Stimulated activated CD4-positive, alpha-beta T cell treated with anti-CD3 and anti-CD28 coated beads, Interleukin-4, amount 100 ng/mL, for 48 hours (primary cell): ENCODE measurements at places on chromosomes 2 and 18.

DNA sequence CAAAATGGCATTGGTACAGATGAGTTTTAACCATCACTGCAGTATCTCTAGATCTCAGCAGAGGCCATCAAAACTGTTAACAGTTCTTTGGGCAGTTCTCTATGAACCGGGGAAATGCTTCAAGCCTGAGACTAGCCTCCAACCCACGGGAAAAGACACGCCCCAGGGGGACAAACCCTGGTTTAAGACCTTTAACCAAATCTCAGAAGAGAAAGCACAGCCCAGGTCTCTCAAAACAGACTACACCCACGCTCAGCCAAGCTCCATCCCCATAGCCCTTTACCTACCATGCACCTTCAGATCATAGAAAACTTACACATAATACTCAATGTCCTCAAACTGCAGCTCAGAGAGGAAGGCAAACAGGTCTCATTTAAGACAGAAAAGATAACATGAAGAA lies 78.3 kb downstream of the TMEM163 start:
- DNase-seq = no peak

DNA sequence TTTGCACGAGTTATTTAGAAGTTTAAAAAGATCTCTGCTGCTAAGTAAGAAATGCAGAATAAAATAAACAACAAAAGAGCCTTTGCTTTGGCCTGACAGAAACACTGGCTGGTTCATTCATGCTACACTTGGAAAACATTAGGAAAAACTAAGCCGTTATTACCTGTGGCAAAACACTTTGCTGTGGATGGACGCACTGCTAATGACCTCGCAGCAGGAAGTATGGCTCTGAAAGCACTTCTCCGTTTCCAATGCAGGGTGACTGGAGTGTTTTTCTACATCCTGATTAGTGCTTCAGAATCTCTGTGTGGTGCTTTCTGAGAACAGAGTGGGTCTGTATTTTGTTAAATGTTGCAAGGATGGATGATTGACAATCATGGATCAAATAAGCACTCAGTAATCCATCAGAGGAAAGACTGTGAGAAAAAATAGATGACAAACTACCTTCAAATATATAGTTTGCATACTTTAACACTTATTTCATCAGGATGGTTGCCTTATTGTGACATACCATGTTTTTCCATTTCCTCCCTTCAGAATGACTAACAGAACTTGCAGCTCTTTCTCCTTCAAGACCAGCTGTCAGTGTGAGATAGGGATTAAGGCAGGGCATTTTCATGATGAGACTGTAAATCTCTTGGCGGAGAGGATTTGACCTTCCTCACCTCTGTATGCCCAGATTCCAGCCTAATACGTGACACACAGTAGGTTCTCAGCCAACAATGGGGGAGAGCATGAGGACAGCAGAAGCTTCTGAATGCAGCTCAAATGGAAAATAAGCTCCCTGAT lies 38.0 kb downstream of the LINC00305 start:
- no peak for DNase-seq

DNA sequence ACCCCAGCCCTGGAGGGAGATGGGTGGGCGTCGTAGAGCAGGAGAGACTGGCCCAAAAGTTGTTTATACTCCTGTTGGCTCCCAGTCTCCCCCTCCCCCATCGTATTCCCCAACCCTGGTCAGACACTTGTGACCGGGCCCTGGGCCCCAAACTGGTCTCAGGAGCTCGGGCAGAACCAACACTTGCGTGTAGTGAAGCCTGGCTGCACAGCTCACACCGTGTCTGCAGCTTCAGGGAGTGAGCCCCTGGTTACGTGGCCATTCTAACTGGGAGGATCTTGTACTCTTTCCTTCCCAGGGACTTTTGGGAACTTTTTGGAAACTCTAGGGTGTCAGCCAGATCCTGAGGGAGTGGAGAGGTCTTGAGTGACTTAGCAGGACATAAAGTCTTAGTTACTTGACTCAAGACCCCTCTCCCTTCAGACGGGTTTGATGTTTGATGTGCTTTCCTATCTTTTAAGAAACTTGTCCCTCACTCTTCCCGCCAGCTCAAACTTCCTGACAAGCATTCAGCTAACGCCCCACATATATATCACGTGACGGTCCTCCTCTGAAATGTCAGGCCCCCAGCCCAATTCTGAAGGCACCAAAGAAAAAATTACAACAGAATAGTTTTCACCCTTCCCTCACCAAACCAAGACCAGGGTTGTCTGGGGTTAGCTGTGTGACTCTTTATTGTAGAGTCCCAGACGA lies 2.3 kb downstream of the PKDCC start:
- DNase-seq = no peak

- DNase-seq = no peak
Observed at GRCh38 chr2:98554116-98554861, 54.0 kb downstream of the COA5 start.

DNA sequence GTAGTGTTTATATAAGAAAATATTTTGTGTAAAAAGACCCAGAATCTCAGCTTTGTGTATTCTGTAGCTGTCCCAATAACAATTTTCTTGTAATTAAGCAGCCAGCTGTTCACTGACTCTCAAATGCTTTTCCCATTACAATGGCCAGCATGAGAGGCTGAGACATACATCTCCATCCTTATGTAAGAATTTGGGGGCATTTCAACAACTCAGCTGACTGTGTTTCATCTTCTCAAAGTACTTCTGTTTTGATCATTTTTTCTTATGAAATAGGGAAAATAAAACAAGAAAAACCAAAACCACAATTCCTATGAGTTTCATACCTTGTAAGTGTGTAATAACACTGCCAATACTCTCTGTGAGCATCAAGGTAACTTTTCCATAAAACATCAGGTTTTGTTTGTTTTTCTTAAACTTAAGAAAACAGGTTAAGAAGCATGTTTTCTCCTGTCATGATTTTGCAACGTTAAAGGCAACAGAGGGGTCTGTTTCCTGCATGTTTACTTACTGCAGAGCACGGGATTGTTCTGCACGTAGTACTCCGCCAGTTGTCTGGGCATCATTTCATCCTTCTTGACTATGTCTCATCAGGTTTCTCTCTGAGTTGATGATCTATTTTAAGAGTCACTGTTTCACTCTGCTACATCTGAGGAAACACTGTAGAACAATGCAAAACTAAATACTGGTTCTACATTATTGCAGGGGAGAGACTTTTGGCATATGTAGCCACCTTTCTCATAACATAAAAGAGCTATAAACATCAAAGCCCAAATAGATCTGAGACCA lies 62.9 kb upstream of the CYRIA start:
- no peak for DNase-seq

DNA sequence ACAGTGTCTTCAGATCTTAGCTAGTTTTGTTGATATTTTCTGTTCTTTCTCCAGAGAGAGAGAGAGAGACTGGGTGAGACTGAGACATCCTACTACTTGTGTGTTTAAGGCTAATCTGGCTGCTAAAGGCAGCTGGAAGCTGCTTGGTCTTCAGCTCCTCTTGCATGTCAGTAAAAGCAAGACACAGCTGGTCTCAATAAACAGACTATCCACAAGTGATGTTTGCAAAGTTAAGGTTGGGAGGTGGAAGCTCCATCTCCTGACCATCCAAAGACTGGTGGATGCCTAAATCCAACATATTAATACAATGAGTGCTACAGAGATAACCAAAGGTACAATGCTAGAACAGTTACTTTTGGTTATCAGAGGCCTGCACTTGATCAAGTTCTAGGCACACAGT lies 17.8 kb downstream of the ERFE start:
- no peak for DNase-seq

- no peak for DNase-seq
Observed at GRCh38 chr2:133221398-133221797, 346.9 kb downstream of the NCKAP5 start.

GRCh38 chr2:160362541-160362940 lies 131.1 kb downstream of the RBMS1 start:
- no peak for DNase-seq

- no peak for DNase-seq
Observed at GRCh38 chr2:114261366-114261765, 181.1 kb upstream of the DPP10 start.

- DNase-seq = no peak
Observed at GRCh38 chr2:201852878-201853415, 46.6 kb downstream of the CDK15 start.

DNA sequence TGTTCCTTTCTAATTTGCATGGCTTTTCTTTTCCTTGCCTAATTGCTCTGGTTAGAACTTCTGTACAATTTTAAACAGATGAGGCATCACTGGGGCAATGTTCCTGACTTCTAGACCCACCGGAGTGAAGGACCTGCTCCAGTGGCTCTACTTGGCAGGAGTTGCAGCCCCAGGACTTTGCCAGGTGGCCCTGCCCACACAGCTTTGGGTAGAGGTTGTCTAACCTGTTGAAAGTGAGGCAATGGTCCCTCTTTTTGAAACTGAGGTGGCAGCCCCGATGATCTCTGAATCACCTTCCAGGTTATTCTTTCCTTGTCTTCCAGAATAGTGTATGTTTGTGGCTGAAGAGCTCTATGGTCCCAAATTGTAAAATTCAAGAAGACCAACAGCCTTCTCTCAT lies 29.9 kb upstream of the ZNF512 start:
- no peak for DNase-seq

GRCh38 chr2:30678410-30679137 lies 128.7 kb downstream of the CAPN13 start:
- DNase-seq = no peak

- DNase-seq = no peak
Observed at GRCh38 chr2:17747684-17748452, 5.7 kb downstream of the SMC6 start.

- no peak for DNase-seq
Observed at GRCh38 chr2:104932243-104932642, 78.3 kb downstream of the POU3F3 start.

- DNase-seq = no peak
Observed at GRCh38 chr2:37560863-37561614, 110.4 kb downstream of the CDC42EP3 start.

DNA sequence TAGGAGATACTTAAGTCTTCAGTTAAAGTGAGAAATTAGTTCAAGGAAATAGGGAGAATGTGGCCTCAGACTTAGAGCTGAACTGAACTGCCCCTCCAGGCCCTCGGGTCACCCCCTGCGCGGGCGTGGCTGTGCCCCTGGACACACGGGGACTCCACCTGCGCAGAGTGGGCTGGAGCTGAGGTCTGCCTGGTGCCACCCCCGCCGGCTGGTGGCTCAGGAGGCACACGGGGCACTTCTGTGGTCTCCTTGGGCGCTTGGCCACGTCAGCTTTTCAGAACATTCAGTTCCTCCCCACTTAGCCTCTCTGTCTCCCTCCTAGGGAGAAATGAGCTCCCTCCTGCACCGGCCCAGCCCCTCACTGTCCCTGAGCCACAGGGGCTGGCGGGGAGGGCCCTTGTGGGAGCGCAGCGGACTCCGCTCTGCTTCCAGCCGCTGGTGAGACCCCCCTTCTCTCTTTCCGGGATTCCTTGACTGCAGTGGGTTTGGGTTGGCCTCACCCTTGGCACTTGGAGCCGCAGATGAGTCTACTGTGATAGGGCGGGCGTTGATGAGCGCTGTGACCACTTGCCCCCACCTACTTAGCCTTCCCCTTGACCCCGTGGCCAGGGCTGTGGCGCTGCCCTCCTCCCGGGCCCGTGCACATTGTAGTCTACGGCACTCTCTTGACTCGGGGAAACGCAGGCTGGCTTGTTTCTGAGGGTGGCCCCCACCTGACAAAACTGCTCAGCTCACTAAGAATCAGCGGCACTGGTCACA lies 18.2 kb upstream of the PDIA6 start:
- DNase-seq = no peak

- no peak for DNase-seq
Observed at GRCh38 chr2:138239902-138240491, 261.6 kb upstream of the SPOPL start.

DNA sequence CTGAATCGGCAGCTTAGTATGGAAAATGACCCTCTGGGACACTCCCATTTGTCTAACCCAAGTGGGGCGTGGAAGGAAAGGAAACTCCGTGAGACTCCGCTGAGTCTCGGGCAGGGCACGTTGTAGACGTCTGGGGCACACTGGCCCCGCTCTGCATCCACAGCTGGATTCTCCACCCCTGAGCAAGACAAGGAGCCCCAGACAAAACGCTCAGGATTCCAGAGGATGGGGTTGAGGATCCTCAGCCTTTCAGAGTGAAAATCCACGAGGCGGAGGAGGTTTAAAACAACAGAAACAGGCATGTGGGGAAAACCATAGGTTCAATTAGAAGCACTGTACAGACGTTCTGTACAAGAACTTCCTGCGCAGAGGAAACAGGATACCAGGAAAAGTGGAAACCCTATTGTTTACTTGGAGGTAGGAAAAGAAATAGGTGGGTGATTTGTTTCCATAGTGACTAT lies 124.9 kb upstream of the ZNF236 start:
- DNase-seq = no peak

- DNase-seq = no peak
Observed at GRCh38 chr2:102345329-102345920, 10.2 kb upstream of the IL18R1 start.

- DNase-seq = no peak
Observed at GRCh38 chr2:74079522-74080341, 68.0 kb downstream of the BOLA3 start.

GRCh38 chr2:210459880-210460279 lies 16.7 kb downstream of the LANCL1 start:
- DNase-seq = no peak

DNA sequence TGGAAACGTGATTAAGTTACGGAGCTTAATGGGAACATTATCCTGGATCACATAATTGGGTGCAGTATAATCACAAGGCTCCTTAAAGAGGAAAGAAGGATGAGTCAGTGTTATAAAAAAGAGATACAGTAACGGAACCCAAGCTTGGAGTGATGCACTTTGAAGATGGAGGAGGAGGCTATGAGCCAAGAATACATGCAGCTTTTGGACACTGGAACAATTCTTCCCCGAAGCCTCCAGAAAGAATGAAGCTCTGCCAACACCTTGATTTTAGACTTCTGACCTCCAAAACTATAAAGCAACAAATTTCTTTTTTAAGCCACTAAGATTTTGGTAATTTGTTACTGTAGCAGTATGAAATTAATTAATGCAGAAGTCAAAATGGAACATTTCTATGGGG lies 85.1 kb downstream of the CDH7 start:
- no peak for DNase-seq

GRCh38 chr2:10329880-10330699 lies 27.4 kb downstream of the HPCAL1 start:
- DNase-seq = no peak

- DNase-seq = no peak
Observed at GRCh38 chr2:220365023-220365422, 737.6 kb downstream of the SLC4A3 start.

- DNase-seq = no peak
Observed at GRCh38 chr2:183163821-183164649, 39.8 kb downstream of the NUP35 start.

DNA sequence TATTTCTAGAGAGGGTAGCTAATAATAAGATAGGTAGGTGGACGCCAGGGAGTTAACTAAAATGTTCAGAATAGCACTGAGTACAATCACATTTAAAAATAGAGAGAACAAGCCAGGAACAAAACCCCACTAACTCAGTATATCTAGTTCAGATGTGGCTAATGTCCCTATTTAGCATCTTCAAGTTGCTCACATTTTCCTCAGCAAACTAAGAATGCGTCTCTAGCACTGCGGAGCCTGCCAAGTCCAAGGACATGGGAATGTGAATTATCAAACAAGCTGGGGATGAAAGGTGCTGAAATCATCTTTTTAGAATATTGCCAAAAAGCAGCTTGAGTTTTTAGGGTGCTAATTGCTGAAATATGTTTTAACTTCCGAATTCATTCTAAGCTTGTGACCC lies 398.5 kb upstream of the FIGN start:
- no peak for DNase-seq

GRCh38 chr2:224151161-224151560 lies 112.1 kb upstream of the SERPINE2 start:
- DNase-seq = no peak
